Vagina (tissue), 2 donors: ENCODE measurements at places on chromosomes 11 and 22.
A peak's percentile ranks its signal among the peaks of the same experiment; 100 is the strongest.

DNA sequence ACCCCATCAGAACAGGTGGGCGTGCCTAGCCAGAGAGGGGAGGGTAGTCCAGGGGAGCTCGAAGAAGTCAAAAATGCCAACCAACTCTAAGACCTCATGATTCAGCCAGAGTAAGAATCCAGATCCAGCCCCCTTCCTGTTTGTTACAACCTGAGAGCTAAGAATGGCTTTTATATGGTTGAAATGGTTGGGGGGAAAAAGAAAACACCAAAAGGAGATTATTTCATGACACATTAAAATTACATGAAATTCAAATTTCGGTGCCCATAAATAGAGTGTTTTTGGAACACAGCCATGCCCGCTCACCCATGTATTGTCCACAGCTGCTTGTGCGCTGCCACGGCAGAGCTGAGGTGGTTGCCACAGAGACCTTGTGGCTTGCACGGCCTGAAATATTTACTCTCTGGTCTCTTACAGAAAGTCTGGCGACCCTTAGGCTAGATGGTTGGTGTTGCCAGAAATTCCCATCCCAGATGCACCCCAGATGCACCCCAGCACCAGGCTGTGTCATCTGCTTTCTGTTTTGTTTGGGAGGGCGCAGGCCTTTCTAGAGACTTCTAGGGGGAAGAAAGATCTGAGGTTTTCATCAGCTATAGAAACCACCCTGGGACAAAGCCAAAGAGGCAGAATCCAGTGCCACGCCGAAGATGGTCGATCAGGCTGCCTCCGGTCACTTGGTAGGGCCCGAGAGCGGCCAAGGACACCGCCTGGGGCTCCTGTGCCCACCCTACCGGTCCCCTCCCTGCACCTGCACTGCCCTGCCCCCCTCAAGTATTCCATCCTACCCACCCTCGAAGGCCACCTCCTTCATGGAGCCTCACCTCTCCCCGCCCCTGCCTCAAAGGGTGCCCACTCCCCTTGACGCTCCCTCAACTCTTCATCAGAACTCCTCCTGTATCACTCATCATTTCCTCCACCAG, 80.2 kb downstream of the DSCAML1 start:
- no peak for DNase-seq
- H3K27me3 ChIP-seq = no peaks in the 10 kb centered on the region
- H3K4me3 ChIP-seq = no peak overlapping the region
- no peak overlapping the region for H3K27ac ChIP-seq
- no peaks in the 10 kb centered on the region for H3K36me3 ChIP-seq
- no peaks in the 10 kb centered on the region for H3K4me1 ChIP-seq

DNA sequence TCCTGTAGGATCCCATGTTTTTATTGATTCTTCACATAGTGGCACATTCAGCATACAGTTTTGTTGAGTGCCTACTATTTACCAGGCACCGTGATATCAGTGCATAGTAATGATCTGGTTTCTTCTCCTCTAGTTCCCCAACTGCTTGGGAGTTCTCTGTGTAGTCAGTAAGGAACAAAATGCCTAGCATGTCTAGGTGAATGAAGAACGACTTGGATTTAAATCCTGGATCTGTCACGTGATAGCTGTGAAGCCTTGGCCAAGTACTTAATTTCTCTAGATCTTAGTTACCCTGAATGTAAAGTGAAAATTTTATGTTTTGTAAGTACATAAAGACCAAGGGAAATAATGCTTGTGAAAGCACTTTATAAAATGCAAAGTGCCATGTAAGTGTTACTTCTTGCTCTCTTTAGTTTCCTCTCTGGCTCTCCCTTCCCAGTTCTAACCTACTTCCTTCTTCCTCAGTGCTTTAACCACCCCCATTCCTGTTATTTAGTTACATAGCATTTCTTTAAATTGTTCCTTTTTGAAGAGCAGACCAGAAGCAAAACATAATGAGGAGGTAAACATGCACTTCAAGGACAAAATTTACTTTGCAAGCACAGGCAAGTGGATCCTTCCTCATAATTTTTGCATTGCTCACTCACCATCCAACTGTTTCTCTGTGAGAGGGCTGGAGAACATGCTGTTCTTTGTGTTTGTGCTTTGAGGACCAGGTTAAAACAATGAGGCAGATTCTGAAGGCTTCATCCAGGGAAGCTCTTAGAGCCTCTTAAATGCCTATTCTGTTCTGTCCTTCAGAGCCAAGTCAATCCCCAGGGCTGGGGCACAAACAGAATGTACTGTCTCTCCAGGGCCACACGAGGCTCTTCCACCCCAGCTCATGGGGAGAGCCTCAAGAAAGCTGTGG, 353.9 kb upstream of the TENM4 start:
- no peak overlapping the region for H3K27ac ChIP-seq
- no peak overlapping the region for H3K4me3 ChIP-seq
- no peaks in the 10 kb centered on the region for H3K27me3 ChIP-seq
- H3K36me3 ChIP-seq = no peaks in the 10 kb centered on the region

GRCh38 chr11:29019960-29020683, 911.9 kb downstream of the METTL15 start:
- H3K36me3 ChIP-seq = no peaks in the 10 kb centered on the region
- H3K4me3 ChIP-seq = no peak overlapping the region
- H3K4me1 ChIP-seq = no peaks in the 10 kb centered on the region
- no peaks in the 10 kb centered on the region for H3K27me3 ChIP-seq

- no peak for DNase-seq
- H3K27ac ChIP-seq = no peak overlapping the region
- no peaks in the 10 kb centered on the region for H3K36me3 ChIP-seq
- H3K27me3 ChIP-seq = no peaks in the 10 kb centered on the region
- no peaks in the 10 kb centered on the region for H3K4me1 ChIP-seq
Measured at GRCh38 chr11:79546351-79546750, 105.5 kb upstream of the TENM4 start.

- DNase-seq = no peak
- no peak overlapping the region for H3K27ac ChIP-seq
- no peaks in the 10 kb centered on the region for H3K4me1 ChIP-seq
- no peaks in the 10 kb centered on the region for H3K27me3 ChIP-seq
- H3K4me3 ChIP-seq = no peak overlapping the region
- no peaks in the 10 kb centered on the region for H3K36me3 ChIP-seq
Measured at GRCh38 chr11:1968454-1969002, 21.4 kb downstream of the MRPL23 start.

DNA sequence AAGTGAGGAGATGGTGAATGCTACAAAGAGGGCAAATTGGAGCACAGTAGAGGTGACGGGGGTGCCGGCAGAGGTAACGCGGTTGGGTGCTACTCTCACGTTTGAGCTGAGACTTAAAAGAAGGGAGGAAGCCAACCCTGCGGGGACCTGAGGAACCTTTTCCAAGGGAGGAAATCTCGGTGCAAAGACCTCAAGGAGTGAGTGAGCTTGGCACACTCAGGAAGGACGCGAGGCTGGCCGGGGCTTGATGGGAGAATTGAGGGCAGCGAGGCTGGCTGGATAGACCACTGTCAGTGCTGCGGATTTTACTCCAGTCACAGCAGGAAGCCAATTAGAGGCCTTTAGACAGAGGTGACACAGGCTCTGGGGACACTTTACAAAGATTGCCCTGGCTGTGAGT, 25.0 kb downstream of the TSKU start:
- H3K27me3 ChIP-seq = no peaks in the 10 kb centered on the region
- peak overlapping the region; percentile 84 for H3K27ac ChIP-seq
- peak; percentile 58 for DNase-seq
- peaks cover 48% of the 10 kb centered on the region for H3K4me1 ChIP-seq
- no peaks in the 10 kb centered on the region for H3K36me3 ChIP-seq
